Posterior vena cava (tissue), 2 donors: ENCODE measurements at places on chromosomes 5 and 9. TPM values are rescaled to one million over a fixed set of nuclear protein-coding genes. Genes with fewer than 3 reads are reported as not detected.

GRCh38 chr5:75461679-75462078 lies 49.8 kb downstream of the CERT1 start:
- no peak for DNase-seq

- DNase-seq: no peak
These were observed 69.8 kb downstream of the ANKH start for GRCh38 chr5:14801792-14802191.

DNA sequence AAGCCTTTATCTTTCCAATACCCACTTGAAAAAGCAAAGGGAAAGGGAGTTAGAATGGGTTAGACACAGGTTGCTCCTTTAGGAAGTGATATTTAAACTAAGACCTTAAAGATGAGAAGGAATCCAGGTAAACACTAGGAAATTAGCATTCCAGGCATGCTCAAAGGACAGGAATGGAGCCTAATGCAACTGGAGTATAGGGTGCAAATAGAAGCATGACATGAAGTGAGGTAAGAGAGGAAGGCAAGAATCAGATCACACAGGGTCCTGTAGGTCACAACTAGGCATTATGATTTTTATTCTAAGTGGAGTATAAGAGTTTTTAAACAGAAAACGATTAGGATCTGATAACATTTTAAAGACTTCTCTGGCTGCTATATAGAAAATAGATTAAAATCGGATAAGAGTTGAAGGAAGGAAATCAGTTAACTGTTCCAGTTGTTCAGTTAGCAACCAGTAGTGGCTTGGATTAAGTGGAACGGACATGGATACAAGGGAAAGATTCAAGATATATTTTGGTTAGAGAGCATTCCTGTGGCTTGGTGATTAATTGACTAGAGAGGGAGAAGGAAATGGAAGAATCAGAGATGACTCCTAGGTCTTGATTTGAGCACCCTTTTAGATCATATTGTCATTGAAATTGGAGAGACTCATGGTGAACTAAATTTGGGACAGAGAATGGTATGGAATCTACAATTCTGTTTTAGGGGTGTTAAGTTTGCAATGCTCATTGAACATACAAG lies 95.9 kb downstream of the FBXO4 start:
- no peak for DNase-seq

DNA sequence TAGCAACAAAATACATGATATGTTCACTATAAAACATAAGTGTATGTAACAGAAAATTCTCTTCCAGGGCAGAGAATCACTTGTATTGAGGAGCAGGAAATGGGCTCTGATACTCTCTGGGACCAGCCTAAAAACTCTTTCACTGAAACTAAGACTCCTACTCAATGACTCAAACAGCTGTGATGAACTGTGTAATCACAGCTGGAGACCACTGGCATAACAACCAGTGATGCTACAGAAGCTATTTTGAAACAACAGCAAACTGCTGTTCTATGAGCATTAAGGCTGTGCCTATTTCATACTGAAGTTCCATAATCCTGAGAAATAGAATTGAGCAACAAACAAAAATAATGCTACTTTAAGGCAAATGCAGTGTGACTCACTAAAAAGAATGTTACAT lies 594.0 kb downstream of the HINT1 start:
- no peak for DNase-seq

DNA sequence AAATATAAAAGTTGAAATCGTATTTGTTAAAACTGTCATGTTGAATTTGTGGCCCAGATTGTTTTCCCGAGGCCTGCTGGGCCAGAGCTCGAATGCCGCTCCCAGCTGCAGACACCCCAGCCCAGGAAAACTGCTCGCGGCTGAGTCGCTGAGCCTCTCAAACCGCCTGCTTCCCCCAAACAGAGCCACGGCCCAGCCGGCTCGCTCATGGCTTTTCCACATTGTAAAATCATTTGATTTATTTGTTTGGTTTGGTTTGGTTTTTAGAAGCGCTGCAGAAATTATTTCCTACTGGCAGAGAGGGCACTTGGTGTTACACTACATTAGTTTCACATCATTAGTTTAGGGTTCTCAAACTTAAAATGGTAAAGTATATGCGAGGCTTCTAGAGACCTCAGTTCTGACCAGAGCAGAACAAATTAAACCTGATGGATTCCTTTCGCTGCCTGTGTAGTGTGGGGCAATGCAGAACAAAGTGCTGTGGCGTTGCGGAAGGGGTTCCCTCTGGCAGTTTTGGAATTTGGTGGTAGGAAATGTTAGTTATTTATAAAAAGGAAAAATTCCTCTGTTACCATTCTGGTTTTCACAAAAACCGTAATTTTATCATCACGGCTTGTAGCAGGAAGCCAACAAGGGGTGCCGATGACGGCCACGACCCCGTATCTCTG lies 156.5 kb upstream of the PITX1 start:
- DNase-seq: no peak

- no peak for DNase-seq
These were observed 147.1 kb downstream of the ENTREP1 start for GRCh38 chr9:69472101-69472620.

DNA sequence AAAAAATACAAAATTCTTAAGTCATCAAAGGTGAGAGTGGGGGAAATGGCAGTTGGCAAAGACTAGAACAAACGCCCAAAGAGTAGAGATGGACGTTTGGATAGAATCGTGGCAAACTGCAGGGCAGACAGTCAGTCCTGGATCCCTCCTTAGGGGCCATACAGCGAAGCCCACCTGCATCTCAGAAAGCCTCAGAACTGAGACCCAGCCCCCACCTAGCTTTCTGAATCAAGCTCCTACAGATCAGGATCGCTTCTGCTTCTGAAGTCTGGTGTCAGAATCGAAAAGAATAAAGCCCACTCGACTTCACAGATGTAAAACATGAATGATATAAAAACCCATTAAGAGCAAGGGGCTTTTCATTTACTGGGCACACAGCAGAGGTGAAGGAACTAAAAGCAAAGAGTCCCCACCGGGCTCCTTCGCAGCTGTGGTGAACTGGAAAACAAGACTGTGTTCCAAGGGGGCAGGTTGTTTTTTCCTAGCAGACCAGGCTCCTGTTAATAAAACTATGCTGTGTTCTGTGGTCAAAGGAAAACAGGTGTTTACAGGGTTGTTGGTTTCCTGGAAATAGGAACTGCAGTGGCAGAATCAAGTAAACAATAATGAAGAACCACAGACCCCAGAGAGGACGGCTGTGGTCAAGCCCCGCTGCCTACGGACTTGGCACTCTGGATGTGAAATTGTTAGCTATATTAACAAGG lies 91.8 kb downstream of the TLE1 start:
- no peak for DNase-seq

Gene LAMC3
- total RNA-seq: not detected

Gene MAP3K1
- total RNA-seq: 12.0 TPM

Gene QRFP
- total RNA-seq: not detected

Gene GFI1B
- not detected for total RNA-seq

Gene CDO1
- total RNA-seq: 6.4 TPM

Gene LCP2
- total RNA-seq: 25.0 TPM

Gene GCNT1
- 8.9 TPM for total RNA-seq
